ENCODE measurements at places on chromosomes 2 and 18.
A peak's percentile ranks its signal among the peaks of the same experiment; 100 is the strongest.

- DNase-seq: no peak
Observed at GRCh38 chr2:74653589-74653984, 460 bp upstream of the SEMA4F start.

- DNase-seq: no peak
Observed at GRCh38 chr2:177348733-177349693, 43.6 kb upstream of the AGPS start.

DNA sequence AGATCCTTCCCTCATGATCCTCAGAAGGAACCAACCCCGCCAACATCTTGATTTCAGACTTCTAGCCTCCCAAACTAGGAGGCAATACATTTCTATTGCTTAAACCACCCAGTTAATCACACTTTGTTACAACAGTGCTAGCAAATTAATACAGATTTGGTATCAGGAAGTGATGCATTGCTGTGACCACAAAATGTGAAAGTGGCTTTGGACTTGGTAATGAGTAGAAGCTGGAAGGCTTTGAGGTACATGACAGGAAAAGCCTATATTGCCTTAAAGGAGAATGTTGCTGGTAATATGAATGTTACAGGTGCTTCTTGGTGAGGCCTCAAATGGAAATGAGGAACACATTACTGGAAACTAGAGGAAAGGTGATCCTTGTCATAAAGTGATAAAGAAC, 260.3 kb downstream of the SATB2 start:
- peak; percentile 39 for DNase-seq

GRCh38 chr2:39335930-39336329, 92.2 kb upstream of the CDKL4 start:
- DNase-seq: no peak

DNA sequence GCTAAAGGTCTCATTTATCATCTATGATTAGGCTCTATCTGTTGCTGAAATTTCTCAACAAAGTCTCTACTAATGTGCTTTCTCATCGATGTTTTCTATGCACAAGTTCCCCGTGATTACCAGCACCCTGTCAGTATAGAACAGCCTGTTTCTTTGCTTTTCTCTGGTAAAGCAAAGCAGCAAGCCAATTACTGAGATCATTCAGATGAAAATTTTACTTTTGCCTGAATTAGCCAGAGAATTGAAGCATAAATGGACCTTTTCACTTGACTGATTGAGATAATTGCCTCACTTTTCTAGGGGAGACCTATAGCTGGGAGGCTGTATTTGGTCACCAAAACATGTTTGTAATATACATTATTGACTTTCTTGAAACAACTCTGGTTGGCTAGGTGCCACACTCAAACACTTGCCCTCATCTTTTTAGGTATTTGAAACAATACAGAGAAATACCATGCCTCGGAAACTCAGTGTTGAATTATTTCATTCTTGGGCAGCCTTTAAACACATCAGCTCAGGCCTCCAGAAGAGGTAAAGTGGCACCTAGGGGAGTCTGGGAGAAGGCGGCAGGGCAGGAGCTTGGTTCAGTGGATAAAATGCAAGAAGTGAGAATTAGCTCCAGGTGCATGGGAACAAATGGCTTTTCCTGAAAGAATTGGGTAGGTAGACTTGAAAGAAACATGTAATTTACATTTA, 96.2 kb downstream of the GALNT3 start:
- DNase-seq: no peak

- DNase-seq: no peak
Observed at GRCh38 chr18:57150081-57150480, 3.2 kb downstream of the BOD1L2 start.

DNA sequence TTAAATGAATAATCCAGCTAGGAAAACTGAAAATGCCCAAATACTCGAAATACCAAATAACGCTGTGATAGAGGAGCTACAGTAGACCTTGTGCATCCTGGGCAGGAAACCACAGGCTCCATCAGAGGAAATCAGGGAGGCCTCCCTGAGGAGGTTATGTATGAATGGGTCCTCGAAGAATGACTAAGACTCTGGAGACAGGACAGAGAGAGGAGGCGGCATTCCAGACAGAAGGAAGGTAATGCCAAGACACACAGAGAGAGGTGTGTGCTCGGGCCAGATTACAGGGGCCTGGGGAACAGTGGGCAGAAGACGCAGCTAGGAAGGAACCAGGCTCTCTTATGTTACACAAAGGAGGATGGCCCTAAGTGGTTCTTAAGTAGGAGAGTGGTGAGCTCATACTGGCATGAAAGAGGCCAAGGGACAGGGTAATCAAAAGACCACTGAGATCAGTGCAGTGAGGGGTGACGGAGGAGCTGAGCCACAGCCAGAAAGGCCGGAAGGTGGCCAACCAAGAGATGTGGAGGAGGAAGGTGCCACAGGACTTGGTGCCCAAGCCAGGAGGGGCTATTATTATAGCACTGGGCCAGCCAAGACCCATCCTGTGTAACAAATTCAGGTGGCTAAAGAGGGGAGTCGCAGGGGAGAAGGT, 9.9 kb downstream of the ST3GAL5 start:
- no peak for DNase-seq

- DNase-seq: no peak
Observed at GRCh38 chr2:64624108-64624610, 29.6 kb downstream of the SERTAD2 start.

GRCh38 chr18:650428-650858, 7.0 kb upstream of the TYMS start:
- peak; percentile 73 for DNase-seq

DNA sequence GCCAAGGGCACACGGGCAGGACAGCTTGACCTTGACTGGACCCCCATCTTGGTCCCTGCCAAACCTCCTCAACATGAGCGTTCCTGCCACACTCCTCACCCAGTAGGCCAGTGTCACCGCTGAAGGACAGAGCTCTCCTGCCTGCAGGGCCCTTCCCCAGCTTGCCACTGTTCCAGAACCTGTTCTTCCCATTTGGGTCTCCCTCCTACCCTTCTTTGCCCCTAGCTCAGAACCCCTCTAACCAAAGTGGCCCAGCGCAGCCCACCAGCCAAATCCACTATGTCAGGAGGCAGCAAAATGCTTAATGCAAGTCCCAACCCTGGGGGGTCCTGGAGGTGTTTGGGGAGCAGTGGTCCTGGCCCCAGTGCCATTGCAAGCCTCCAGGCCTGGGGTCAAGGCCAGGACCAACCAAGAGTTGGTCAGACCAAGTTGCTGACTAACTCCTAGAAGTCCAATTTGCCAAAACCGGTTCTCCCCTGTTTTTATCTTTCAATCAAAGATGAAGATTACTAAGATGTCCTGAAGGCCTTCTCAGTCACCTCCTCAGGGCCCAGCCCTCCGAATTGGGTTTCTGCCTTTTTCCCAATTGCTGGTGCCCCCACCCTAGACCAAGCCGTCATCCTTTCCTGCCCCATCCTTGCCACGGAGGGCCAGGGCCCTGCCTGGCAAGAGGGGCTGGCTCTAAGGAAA, 4.5 kb upstream of the ASPRV1 start:
- DNase-seq: no peak

GRCh38 chr18:47605093-47605492, 325.4 kb downstream of the SMAD2 start:
- no peak for DNase-seq

DNA sequence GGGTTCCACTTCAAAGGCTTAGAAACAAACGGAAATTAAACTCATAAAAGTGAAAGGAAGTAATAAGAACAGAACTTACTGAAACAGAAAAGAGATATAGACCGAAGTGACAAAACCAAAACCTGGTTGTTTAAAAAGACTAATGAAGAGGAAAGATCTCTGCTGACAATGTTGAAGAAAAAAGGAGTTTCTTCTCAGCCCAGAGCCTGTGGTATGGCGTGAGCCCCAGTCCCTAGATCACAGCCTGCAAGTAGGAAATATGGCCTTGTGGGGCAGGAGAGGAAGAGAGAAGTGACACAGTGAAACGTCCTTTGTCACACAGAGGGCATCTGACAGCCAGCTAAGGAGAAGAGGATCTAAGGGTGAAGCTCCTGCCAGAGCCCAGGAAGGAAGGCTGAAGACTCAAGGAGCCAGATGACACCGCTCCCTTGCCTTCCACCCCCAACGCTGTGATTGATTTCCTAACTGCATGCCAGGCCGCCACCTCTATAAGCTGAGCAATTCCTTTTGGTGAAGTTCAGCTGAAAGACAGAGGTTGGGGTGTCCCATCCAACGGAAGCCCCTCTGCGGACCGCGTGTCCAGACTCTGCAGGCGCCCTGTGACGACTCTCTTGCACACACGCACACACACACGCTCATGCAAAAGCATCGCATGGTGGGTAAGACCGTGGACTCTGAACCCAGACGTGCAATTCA, 141.1 kb downstream of the HDAC4 start:
- DNase-seq: peak; percentile 78

- no peak for DNase-seq
Observed at GRCh38 chr2:17303521-17303920, 214.7 kb downstream of the RAD51AP2 start.

DNA sequence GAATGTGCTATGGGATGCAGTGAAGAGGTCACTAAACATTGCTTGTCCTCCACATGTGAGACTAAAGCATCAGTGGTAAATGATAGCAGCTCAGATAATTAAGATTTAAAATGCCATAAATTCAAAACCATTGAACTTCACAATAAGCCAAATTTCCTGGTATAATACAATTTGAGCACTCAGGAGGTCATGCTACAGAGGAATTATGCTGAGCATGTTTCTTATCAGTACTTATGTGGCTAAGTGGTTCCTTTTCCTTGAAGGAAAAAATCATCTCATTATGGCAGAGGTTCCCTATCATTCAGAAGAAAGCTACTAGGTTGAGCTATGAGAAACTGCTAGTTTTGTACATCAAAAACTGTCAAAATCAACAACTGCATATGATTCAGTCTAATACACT, 156.6 kb downstream of the AGPS start:
- DNase-seq: no peak

GRCh38 chr2:38465789-38466127, 88.7 kb upstream of the ATL2 start:
- DNase-seq: no peak

DNA sequence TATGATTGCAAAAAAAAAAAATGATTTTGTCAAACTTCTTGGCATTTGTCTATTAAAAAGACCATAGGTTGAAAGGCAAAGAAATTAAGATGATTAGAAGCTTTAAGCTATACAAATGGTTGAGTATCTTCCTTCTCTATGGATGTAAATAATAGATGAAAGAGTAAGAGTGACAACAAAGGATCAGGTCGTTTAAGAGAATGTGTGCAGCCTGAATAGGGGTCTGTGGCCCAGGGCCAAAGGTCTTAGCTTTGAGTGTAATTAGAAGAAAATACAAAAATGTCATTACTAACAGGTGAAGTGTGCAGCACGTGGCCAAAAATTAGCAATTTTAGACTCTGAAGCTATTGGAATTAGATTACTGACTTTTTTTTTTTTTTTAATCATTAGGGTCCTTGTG, 122.4 kb downstream of the GREB1L start:
- no peak for DNase-seq

DNA sequence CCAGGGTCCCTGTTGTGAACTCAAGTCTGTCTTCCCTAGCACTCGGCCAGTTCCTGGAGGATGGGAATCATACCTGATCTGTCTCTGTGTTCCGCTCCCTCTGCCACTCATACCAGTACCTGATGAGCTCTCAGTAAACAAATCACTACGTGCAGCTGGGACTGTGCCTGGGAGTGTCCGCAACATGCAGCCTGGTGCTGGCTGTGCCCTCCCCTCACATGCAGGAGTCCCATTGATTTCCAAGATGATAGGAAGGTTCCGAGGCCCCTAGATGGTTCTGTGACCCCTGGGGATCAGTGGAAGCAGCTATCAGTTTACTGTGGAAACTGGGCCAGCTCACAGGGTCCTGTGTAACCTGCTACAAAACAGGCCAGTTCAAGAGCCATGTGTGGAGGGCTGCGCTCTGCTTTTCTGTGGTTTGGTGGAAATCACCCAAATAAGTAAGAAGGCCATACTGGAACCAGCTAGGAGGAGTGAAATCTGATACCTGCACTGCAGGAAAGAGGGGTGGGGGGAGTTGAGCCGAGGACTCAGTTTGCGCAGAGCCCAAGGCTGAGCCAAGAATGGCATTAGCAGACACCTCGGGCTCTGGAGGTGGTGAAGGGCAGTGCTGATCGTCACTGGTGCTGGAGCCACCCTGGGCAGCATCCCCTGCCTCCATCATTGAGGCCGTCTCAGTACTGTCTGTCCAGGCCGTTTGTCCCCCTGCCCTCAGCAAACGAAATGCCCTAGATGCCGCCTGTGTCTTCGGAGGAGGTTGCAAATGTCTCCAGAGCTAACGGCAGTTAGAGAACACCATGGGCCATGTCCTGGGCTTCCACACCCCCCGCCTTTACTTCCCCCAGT, 93.3 kb downstream of the KLHL29 start:
- DNase-seq: no peak

GRCh38 chr18:49529596-49529995, 32.3 kb upstream of the LIPG start:
- DNase-seq: no peak

GRCh38 chr2:107621186-107622165, 205.2 kb upstream of the RGPD4 start:
- no peak for DNase-seq

- no peak for DNase-seq
Observed at GRCh38 chr2:20745924-20746555, 76.9 kb downstream of the LDAH start.

- DNase-seq: no peak
Observed at GRCh38 chr2:25201794-25202193, 33.4 kb upstream of the POMC start.

GRCh38 chr2:141767691-141768090, 363.1 kb downstream of the LRP1B start:
- no peak for DNase-seq

GRCh38 chr2:179449010-179449409, 184.4 kb upstream of the SESTD1 start:
- no peak for DNase-seq

DNA sequence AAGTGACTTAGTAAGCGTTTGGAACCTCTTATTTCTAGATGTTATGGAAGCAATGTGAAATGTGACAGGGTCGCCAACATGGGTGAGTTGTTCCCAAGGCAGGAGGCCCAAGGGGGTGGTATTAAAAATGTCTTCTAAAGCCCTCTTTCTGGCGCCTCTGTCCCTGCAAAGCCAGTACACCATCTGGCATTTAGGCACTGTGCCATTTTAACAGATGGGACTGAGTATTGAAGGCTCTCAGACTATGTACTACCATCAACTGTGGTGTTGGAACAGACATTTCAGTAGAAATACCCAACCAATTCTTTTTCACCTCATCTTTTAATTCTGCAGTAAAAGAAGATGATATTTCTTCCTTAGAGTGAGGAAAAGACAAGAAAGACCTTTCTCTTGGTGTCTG, 384.5 kb upstream of the MMADHC start:
- DNase-seq: no peak
